ENCODE measurements at places on chromosomes 7 and 10.

GRCh38 chr10:76337641-76338040 lies 906.2 kb downstream of the LRMDA start:
- DNase-seq, result no peak

GRCh38 chr7:120169996-120170783 lies 102.8 kb upstream of the KCND2 start:
- no peak for DNase-seq

GRCh38 chr7:104206841-104207240 lies 972 bp downstream of the ORC5 start:
- no peak for DNase-seq

DNA sequence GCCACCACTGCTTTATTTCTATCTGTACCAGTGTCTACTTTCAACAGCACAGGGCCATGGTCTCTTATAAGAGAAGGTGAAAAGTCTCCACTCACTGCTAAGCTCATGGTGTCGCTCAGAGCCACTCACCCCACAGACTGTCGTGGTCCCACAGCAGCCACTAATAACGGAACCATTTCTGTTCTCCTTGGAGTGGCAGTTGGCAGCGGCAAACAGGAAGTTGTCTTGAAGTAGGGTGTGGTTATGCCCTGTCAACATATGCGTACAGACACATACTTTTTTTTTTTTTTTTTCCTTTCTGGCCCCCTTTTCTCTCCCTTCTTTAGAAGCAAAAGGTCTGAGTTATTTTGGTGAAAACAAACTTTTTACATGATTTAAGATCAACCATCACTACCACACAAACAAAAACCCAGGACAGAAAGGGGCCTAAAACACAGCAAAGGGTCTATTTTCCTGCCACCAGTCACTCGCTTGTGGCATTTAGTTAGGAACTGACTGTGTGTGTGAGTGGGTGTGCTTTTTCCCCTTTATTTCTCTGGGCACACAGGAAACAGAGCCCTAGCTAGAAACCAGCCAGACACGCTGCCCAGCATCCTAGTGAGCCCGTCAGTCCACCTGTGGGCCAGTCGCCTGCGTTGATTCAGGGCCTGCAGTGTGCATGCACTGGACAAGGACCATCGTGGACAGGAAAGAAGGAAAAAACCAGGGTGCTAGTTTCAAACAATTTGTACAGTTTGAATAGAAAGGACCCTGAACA lies 96.7 kb upstream of the EFCAB10 start:
- DNase-seq, result no peak

DNA sequence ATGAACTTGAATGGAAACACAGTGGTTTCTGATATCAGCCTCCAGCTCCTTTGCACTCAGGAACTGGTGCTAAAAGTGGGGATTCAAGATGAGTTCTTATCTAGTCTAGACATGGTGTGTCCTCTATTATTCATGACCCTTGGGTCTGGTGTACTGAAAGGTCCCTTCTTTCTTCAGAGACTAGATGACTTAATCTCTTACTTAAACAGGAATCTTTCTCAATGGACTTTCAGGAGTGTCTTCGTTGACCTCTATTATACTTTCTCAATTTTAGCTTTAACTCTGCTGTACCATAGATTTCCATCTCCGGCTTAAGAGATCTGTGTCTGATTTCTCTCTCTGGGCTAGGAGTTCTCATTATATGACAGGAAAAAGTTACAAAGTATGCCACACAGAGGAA lies 83.5 kb upstream of the INHBA start:
- no peak for DNase-seq

- no peak for DNase-seq
These were observed 58.4 kb downstream of the MKI67 start for GRCh38 chr10:128067691-128068397.

GRCh38 chr10:102744374-102745051 lies 765 bp downstream of the WBP1L start:
- no peak for DNase-seq

DNA sequence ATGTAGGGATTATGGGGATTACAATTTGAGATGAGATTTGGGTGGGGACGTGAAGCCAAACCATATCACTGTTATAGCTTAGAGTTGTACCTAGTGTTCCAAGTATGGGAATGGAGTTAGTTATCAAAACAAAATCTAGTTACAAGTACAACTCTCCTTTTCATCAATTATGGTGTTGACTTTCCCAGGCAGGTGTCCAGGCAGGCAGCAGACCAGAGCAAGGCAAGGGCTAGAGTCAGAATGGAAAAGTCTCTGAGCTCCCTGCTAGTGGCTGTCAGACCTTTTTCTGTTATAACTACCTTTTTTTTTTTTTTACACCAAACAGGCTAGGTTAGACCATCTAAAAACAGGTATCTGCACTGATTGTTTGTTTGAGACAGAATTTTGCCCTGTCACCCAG lies 29.2 kb downstream of the PTER start:
- DNase-seq, result no peak

- DNase-seq, result no peak
These were observed 11.5 kb downstream of the OR6B1 start for GRCh38 chr7:144011458-144012230.

DNA sequence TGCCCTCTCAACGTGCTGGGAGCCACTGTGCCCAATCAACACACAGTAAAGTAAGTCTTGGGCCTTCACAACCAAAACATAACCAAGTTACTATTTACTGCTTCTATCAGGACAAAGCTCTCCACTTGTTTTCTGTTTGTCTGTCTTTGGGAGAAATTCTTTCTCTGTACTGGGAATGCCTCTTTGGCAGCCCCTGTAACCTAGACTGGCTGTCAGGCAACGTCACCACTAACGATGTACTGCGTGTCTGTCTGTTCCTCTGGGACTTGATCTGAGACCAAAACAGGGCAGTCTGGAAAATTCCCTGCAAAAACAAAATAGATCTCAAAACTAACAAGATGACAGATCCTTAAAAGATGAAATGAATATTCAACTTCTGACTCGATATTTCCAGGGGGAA lies 113.0 kb downstream of the SMURF1 start:
- no peak for DNase-seq

- DNase-seq, result no peak
These were observed 253.5 kb downstream of the NSUN6 start for GRCh38 chr10:18397906-18398305.

DNA sequence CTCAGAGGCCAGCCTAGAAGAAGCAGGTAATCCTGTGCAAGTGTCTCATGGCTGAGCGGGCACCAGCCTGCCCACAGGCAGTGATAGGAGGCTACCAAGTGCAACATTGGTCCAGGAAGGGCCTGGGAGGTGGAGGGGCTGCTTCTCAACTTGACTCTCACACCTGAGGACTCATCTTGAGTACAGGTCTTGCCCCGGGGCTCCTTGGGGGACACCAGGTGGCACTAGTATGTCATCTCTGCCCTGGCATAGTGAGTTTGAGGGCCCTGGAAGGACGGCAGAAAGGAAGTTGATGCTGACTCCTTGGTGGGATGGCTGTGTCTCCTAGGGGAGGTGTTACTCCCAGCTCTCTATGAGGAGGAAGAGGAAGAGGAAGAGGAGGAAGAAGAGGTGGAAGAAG lies 2.3 kb downstream of the CCDC136 start:
- no peak for DNase-seq

- DNase-seq, result no peak
These were observed 40.3 kb upstream of the DLD start for GRCh38 chr7:107850643-107851042.

- DNase-seq, result no peak
These were observed 56.5 kb downstream of the AFAP1L2 start for GRCh38 chr10:114347791-114348190.

- no peak for DNase-seq
These were observed 398.9 kb downstream of the ADRA2A start for GRCh38 chr10:111475720-111476119.

Measured in stimulated activated CD4-positive, alpha-beta T cell treated with anti-CD3 and anti-CD28 coated beads, Interleukin-1b, Interleukin-23, amount 100 ng/mL, for 1 hour (primary cell).